ENCODE measurements at places on chromosomes 5 and 9.

DNA sequence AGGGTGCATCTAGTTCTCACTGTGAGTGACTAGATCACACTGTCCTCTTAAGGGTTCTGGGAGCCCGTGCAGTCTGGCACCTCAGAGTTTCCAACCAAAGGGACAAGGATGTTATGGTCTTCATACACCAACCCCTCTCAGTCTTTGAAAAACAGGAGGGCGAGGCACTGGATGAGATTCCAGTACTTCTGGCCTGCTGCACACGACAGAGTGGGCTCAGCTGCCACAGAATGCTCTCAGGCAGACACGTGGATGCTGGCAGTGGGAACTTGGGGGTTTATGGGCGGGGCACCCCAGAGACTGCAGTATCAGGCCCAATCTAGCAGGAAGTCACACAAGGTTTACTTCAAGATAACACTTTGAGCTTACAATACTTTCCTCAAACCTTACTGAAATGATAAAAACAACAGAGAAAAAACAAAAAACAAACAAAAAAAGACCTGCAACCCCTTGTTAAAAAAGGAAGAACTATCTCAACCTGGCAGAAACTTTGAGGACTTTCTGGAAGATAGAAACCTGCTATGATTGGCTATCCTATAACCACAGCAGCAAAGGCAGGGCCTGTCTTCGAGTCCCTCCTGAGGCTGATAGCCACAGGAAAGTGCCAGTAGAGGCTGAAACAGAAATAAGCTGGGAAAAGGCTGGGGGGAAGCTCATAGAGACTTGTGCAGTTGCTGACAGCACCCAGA lies 28.3 kb upstream of the TGFBR1 start:
- DNase-seq = no peak

DNA sequence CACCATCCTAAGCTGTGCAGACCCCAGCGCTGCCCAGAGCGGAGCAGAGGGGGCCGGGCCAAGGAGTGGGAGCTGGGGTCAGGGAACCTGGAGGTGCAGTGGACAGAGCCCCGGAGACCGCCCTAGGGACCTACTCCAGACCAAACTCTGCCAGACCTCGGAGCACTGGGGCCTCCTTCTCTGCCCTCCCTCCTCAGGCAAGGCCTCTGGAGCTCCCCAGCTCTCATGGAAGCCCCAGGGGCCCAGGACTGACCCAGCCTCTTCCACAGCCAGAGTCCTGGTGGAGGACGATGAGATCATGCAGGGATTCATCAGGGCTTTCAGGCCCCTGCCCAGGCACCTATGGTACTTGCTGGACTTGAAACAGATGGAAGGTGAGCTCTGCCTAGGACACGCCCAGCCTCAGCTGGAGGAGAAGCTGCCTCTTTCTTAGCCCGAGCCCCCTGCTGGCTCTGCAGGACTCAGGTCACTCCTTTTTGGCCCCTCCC lies 3.6 kb downstream of the PAEP start:
- no peak for DNase-seq

- DNase-seq = no peak
Observed at GRCh38 chr5:173391031-173391430, 62.8 kb upstream of the STC2 start.

- no peak for DNase-seq
Observed at GRCh38 chr9:131554087-131554842, 8.9 kb downstream of the PRRT1B start.

GRCh38 chr5:163963881-163964280 lies 458.5 kb downstream of the MAT2B start:
- no peak for DNase-seq

DNA sequence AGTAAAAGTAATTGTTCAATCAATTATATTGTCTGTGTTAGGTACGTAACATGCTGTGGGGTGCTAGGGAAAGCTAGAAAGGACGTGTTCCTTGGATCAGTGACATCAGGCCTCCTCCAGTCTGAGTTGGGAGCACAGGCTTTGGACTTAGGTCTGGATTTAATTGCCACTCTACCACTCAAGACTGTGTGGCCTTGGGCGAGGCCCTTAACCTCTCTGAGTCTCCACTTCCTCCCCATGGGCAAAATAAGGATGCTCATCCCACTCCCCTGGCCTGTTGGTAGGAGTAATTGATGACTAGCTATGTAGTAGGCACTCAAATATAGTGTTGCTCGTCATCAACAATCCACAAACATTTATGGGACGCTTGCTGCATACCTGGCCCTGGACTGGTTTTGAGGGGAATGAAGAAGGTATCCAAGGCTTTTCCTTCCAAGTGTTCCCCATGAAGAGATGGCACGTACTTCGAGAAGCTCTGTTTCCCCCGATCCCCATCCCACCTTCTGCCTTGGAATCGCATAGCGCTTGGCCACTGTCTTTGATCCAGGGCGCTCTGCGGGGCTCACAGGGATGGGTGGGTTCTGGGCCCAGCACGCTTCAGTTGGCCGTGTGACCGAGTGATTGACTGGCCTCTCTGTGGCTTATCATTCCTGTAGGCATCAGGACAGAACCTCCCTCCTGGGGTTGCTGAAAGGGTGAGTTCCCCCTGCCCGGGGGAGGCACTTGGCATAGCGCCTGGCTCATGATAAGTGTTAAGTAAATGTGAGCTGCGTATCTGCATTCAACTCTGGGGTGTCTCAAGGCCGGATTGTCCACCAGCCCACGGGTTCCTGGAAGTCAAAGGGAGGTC lies 8.1 kb downstream of the FGF18 start:
- DNase-seq = no peak

GRCh38 chr5:68271124-68271523 lies 55.6 kb downstream of the PIK3R1 start:
- DNase-seq = no peak

DNA sequence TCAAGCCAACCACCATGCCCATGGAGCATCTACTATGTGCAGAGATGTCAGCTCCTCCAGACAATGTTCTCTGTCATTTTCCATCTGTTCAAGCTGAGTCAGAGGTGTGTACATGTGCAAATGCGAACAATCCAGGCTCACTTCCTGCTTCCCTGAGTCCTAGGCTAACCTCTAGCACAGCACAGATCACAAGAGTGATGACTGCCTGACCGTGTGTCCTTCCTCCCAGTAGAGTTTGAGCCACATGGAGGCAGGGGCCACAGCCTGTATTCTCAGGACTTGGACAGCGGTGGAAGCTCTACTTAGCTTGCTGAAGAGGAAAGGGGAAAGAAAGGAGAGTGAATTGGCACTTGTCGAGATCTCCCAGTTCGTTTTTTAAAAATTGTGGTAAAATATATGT lies 87.2 kb downstream of the KCNIP1 start:
- DNase-seq = no peak

DNA sequence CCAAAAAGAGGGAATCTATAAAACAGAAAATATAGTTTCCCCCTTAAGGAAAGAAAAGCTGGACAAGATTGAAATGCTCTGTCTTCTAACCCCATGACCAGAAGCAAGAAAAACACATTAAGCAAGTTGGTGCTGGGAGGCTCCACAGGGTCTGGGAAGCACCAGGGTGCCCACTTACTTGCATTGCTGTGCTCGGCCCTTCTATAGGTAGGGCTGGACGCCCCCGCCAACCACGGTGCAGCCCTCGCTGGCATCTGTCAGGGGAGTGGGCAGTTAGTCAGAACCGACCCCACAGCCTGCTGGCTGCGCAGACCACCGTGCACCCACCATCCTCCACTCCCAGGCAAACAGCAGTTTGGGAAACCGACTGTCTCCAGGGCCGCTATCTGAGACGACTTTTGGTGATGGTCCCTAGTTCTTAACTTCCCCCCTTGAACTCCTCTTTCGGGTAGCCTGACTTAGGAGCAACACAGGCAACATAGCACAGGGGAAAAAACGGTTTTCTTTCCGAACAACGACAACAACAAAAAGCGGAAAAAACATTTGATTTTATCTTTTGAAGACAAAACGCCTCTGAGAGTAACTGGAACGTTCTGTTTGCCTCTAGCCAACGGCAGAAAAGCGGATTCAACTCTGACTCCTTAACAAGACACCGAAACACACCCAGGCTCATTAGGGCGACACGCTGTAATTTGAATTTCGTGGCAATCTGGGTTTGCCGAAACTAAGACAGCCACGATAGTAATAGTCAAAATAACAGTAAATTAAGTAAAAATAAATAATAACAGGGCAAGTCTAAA lies 3.9 kb downstream of the IRX2 start:
- no peak for DNase-seq

GRCh38 chr5:174344335-174344734 lies 298.8 kb downstream of the NSG2 start:
- no peak for DNase-seq

- no peak for DNase-seq
Observed at GRCh38 chr9:29322240-29322639, 1749.0 kb upstream of the C9orf72 start.

- no peak for DNase-seq
Observed at GRCh38 chr9:79382458-79382857, 189.3 kb upstream of the TLE4 start.

- no peak for DNase-seq
Observed at GRCh38 chr9:113854310-113854709, 21.8 kb upstream of the ZNF618 start.

- DNase-seq = no peak
Observed at GRCh38 chr9:83287021-83287420, 224.1 kb upstream of the RASEF start.

DNA sequence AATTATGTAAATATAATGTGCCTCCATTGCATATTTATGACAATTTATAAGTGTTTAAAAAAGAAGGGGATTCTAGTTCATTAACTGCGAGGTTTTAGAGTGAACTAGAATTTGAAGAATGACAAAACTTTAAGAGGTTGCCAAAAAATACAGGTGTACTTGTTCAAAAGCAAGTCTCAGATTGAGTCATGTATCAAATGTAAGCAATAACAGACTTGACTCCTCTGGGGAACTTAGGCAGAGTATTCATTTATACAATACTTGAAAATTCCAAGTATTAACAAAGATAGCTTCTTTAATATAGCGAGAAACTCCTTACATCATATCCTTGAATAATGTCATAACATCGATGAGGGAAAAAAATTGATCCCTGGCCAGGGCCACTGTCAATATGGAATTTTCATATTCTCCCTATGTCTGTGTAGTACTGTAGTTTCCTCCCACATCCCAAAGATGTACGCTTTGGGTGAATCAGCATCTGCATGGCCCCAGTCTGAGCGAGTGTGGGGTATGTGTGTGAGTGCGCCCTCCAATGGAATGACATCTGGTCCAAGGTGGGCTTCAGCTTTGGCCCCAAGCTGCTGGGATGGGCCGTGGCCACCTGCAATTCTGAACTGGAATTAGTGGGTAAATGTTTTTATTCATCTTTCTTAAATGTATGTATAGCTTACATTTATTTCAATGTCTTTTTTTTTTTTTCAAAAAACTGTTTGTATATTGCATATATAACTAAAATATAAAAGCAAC lies 70.1 kb downstream of the RIC1 start:
- no peak for DNase-seq

- DNase-seq = no peak
Observed at GRCh38 chr5:25295067-25295466, 650.3 kb upstream of the CDH10 start.

DNA sequence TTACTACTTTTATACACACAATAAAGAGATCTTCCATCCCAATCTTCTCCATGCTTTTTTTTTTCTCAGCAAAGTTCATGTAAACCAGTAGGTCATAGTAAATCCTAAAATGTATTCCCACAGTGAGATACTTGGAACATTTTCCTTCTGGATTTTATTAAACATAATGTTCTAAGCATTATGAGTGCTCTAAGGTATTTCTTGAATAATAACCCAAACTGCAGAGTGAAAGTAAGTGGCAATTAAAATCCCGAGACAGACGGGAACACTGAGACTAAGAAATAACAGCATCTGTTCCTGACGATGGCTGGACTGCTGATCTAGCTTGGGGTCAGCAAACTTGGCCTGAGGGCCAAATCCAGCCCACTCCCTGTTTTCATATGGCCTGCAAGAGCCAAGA lies 359.8 kb downstream of the ARL15 start:
- no peak for DNase-seq

- DNase-seq = no peak
Observed at GRCh38 chr5:72224946-72225463, 95.0 kb downstream of the MRPS27 start.

- DNase-seq = no peak
Observed at GRCh38 chr5:88672644-88673252, 210.2 kb downstream of the MEF2C start.
